ENCODE measurements at places on chromosomes 6 and 20.

GRCh38 chr6:78580923-78581322 lies 286.4 kb upstream of the IRAK1BP1 start:
- no peak for DNase-seq

DNA sequence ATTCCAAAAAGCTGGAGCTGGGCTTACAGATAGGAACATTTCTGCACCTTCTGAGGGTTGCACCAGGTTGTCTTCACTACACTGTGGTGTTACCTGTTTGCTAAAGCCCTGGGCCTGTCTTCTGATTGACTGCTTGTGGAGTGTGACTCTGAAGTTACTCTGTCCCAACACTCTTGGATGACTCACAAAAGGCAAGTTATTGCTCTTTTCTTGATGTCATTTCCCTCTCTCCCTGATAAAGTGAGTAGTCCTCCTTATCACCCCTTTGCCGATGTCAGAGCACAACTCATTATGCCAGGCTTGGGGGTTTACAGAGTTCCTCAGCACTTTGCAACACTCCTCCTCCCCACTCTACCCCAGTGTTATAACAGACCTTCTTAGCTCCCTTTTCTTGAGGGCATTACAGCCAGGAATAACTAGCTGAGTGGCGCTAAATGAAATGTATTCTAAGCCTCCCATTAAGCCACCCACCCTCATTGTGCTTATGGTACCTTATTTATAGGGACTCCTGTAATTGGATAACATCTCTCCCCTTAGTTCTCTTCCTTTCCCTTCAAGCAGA lies 36.1 kb upstream of the NKX2-4 start:
- DNase-seq, result no peak

GRCh38 chr20:3223651-3223993 lies 14.3 kb downstream of the ITPA start:
- DNase-seq, result no peak

DNA sequence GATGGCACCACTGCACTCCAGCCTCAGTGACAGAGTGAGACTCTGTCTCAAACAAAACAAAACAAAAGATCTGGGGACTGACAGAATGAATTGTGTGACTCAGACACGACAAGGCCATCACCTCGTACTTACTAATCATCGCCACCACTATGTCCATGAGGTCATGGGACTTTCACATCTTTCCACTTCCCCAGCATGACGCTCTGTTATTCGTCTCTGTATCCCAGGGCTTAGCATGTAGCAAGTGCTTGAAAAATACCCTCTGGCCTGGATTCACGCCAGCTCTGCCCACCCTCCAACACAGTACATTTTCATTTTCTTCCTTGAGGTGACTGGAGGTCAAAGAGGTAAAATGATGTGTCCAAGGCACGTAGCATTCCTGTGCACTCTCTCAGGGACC lies 27.8 kb downstream of the FGD2 start:
- DNase-seq, result no peak

- DNase-seq, result no peak
These were observed 7.0 kb downstream of the UQCC1 start for GRCh38 chr20:35404614-35405259.

- DNase-seq, result peak; percentile 24
These were observed 747 bp upstream of the PTPRA start for GRCh38 chr20:2872459-2873009.

DNA sequence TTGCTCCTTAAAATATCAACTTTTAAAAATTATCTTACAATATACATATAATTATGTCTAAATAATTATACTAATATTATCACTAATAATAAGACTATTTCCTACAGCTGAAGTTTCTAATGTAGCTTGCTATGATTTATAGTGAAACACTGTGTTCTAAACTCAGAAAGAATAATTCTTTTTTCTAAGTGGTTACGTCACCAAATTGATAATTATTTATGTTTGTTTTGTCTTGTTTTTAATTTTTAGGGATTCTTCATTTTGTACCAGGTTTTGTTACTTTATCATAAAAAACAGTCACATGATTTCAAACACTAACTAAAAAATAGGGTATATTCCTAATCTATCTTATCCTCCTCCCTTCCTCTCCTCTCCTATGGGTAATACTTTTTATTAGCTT lies 662.1 kb downstream of the FRK start:
- DNase-seq, result no peak

DNA sequence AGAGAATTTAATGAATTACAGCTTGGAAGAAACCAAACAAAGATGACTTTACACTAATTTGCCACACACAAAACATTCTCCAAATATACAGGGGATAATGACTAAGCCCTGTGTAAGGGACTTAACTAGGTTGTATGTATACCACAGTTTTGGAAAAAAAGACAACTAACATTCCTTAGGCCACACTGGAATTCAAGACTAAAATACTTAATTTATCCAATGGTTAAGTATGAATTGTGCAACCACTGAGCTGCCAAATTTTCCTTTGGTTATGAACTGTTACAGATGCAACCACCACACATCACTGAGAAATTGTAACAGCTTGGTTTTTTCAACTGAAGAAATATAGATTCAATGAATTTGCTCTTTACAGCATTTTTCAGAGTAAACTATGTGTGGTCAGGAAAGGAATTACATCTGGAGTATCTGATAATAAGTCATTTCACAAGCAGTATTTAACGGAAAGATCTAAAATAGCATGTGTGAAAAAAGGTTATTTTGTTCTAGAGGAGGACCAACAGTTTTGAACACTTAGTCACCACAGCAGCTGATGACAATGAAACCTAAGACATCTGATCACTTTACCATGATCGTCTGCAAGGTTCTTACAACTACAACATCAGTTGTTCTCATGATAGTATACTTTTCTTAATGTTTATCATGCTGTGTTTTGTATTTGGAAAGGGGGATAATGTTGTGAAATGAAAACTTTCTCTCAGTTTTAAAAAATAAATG lies 318.8 kb downstream of the BCKDHB start:
- DNase-seq, result peak; percentile 17
